ENCODE measurements at places on chromosomes 7 and 10.

- no peak for DNase-seq
Measured at GRCh38 chr7:145624618-145625017, 492.0 kb upstream of the CNTNAP2 start.

- no peak for DNase-seq
Measured at GRCh38 chr10:94344522-94345122, 18.1 kb downstream of the NOC3L start.

DNA sequence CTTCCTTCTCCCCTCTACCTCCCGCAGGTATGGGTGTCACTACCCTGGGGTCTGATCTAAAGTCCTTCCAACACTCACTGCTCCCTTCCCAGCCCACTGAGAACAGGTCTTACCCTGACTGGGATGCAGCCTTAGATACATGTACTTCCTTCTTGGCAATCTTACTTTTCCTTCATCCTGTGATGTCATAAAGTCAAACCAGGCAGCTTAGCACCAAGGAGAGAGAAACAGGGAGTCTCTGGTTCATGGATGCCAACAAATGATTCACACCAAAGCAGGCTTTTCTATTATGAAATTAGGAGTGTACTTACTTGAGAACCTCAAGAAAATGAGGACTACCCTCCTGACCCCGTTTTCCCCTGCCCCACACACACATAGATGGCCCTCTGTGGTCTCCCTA lies 111.0 kb upstream of the KMT2E start:
- DNase-seq = no peak

GRCh38 chr7:36623247-36623646 lies 101.0 kb downstream of the AOAH start:
- DNase-seq = no peak

- peak; percentile 39 for DNase-seq
Measured at GRCh38 chr7:102432442-102433218, 745 bp upstream of the ORAI2 start.

- no peak for DNase-seq
Measured at GRCh38 chr7:158267742-158268435, 319.7 kb downstream of the PTPRN2 start.

- no peak for DNase-seq
Measured at GRCh38 chr10:22552888-22553378, 161.4 kb downstream of the PIP4K2A start.

DNA sequence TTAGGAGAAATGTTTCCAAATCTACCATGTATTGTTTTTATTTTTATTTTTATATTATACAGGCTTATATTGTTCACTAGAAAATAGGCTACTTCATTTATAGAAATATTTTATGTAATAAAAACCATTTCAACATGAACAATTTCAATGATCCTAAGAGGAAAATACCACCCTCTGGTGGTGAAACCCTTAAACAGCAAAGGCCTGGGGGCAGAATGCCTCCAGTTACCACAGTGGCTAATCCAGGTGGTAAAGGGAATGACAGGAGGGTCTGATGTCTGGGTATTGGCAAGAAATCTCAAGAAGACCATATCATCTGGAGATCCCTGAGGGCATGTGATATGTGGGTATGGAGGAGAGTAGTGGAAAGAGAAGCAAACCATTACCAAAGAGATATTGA lies 19.3 kb downstream of the MACC1 start:
- no peak for DNase-seq

GRCh38 chr10:17785276-17785930 lies 23.7 kb upstream of the MRC1 start:
- no peak for DNase-seq

DNA sequence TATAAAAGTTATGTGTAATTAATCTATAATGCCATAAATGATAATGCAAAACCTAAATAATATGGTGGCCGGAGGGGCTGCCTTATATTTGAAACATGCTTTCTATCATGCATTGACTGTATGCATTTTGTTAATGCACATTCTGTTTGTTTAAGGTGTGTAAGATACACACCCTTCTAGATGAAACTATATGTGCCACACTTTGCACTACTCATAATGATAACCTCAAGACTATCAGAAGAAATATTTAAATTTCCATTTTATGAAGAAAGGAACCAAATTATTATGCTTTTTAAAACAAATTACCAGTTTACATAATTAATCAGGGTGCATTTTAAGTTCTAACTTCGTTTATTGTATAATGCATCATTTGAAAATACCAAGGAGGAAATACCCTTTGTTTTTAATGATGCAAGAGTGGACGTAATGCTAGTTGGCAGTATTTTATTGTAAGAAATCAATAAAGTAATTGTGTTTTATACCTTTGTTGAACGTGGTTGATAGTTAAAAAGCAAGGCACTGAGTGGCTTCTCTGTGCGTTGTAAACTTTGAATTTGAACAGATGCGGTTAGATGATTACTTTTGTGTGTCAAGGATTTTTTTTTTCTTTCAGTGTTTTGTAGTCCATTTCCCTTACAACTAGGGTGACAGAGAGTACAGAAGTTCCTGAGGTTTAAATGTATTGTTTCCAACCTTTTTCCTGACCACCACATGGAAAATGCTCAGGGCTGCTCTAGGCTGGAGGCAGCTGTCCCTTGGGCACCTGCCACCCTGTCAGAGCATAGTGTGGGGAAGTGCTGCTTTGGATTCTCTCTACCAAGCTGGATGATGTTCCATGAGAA lies 21.6 kb downstream of the NRBF2 start:
- DNase-seq = no peak

- DNase-seq = peak; percentile 62
Measured at GRCh38 chr7:148912758-148913541, 28.9 kb upstream of the EZH2 start.

DNA sequence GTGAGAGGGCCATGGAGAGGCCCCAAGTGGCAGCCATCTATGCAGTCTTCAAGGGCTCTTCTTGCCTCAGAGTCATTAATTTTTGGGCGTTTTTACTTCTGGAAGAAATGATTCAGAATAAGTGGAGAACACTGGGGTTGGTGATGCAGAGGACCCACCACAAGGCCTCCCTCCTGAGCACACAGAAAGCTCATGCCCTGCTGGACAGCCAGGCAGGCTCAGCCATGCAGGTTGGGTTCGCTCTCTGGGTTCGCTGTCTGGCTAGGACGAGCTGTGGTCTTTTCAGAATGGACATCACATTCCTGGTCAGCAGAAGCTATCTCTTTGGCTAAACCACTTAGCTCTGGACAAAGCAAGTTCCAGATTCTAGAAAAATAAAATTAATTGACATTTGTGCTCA lies 480.8 kb downstream of the RPS24 start:
- no peak for DNase-seq

GRCh38 chr7:36082910-36083309 lies 70.1 kb upstream of the EEPD1 start:
- DNase-seq = no peak

DNA sequence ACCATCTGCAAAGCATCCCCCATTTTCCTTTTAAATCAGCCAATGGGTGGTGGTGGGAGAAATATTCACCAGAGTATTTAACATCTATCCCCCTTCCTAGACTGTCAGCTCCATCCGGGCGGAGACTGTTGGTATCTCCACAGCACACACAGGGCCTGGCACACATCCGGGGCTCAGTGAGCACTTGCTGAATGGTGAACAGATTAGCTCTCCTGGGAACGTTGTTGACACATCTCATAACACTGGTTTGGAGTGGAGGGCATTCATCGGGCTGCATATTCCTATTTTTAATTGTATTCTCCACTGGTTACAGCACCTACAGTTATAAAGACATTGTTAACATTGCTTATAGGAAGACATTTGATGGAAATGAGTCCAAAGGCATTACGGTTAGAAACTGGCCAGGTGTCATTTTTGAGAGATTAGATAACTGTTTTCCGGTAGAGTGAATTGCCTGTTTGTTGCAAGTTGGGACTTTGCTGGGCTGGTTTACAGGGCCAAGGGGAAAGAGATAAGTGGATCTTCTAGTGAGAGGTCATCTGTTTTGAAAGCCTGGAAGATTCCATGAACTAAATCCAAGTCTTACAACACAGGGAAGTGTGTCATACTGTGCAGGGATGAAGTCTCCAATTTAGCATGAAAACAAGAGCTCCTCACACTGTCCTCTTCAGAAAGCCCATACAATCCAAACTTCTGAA lies 101.8 kb downstream of the EGFR start:
- DNase-seq = no peak

- no peak for DNase-seq
Measured at GRCh38 chr10:14507176-14507575, 176.5 kb upstream of the FRMD4A start.

DNA sequence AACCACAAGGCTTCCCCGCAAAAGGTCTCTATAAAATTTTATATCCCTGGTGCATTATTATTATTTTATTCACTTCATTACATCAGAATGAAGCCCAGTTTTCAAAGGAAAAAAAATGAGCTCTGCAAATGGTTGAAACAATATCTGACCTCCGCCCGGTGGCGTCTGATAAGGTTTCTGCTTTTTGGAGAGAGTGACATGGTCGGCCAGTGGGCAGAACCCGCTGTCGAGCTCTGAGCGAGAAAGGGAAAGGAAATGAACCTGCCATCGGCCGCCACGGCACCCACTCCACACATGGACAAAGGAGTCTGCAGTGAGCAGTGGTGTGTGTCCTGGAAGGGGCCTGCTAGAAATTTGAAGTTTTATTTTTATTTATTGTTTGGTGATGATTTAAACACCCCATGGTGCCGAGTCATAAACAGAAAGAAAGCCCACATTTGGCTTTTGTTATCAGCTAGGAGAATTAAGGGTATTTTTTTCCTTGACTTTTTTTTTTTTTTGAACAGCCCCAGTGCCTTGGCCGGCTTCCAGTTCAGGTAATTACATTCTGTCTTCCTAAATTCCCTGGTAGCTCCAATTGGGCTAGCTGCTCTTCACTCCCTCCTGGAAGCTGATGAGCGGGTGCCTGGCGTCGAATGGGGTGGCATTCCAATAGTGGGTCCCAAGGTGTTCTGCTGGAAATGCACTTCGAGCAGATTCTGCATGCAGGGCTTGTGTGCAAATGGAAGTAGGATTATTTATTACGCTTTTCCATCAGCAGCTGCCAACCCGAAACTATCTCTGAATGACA lies 149.4 kb upstream of the MKI67 start:
- peak; percentile 30 for DNase-seq

DNA sequence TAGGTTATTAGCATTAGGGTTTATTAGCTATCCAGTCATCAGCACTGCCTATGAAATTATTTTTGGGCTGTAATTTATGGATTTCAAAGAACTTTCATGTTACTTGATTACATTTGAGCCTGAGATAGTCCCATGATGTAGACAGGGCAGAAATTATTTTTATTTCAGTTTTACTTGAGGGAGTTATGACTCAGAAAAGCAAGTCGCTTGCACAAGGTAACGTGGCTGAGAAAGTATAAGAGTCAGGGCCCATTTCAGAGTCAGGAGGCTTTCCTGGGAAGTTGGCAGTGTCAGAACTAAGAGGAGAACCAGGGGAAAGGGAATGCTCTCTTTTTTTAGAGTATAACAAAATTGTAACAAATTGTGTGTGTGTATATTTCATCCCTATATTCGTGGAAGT lies 16.5 kb downstream of the GATA3 start:
- no peak for DNase-seq

DNA sequence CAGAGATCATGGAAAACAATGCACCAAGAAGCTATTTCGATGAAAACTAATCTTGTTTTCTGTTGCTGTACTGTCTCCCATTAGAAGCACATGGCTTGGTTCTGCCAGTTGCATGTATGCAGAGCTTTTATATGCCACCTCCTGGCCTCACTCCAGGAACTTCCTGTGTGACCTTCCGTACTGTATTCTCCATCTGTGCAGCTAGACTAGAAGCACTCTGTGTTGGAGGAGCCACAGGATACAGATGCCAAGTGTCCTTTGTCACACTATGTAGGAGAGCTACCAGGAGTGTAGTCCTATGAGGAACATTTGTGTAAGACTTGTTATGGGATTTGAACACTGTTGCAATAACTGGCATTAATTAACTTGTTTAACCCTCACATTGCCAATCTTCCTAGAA lies 503.5 kb upstream of the TPK1 start:
- DNase-seq = no peak

GRCh38 chr7:23294549-23295400 lies 4.4 kb upstream of the MALSU1 start:
- no peak for DNase-seq

DNA sequence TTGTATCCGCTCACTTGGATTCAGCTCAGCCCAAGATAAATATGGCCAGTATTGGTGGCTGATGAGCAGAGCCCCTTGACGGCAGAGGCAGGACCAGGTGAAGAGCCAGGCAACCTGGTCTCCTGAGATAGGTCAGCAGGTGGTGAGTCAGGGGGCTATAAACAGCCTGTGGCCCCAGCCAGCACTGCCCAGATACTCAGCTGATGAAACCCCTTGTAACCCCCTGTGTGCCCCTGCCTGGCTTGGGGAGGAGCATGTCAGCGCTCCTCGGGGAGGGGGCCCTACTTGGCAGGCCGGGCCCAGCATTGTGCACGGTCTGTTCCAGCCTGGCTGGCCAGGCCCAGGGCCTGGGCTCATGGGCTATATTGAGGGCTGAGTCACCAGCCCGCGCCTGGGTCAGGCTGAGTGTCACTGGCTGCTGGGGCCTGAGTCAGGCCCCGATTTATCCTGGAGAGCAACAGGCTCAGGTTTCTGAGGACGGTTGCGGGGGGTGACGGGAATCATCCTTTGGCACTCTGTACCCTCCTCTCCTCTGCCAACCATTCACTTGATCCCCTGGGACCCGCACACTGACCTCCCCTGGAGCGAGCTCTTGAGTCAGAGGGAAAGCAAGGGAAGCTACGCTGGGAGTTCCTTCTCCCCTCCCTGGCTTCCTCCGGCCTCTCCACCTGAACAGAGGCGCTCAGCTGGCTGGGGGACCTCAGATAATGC lies 2.8 kb upstream of the FLNC start:
- no peak for DNase-seq

- no peak for DNase-seq
Measured at GRCh38 chr7:155799514-155799913, 12.7 kb downstream of the SHH start.

DNA sequence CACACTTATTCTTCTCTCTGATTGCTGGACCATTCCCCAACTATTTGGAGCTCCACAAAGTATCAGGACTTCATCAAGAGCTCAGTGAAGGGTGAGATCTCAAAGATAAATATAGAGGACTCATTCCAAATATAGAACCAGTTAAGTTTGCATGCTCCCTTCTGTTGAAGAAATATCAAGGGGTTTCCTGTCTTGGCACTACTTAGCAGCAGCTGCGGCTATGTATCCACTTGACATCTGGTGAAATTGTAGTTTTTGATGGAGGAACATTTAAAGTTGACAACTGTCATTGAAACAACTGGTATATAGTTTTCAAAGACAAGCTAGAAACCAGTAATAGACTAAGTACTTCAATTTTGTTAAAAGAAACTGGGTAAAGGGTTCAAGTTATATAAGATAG lies 1.0 kb upstream of the SPAG6 start:
- no peak for DNase-seq

DNA sequence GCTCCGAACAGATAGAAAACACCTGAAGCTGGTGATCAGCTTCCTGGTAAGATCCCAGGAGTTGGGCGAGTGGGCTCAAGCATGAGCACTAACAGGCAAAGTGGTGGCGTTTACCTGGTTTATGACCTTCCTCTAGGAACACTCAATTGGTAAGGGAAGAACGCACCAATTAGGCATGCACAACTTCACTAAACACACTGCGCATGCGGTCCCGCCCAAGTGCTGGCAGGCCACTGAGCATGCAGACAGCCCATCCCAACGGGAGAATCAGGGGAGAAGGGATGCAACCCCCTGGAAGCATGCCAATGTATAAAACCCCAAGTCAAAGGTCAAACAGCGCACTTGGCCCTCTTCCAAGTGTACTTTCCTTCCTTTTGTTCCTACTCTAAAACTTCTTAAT lies 70.4 kb downstream of the LYZL2 start:
- no peak for DNase-seq
